Thyroid gland (tissue), 4 donors: ENCODE measurements at places on chromosomes 3 and 15.

DNA sequence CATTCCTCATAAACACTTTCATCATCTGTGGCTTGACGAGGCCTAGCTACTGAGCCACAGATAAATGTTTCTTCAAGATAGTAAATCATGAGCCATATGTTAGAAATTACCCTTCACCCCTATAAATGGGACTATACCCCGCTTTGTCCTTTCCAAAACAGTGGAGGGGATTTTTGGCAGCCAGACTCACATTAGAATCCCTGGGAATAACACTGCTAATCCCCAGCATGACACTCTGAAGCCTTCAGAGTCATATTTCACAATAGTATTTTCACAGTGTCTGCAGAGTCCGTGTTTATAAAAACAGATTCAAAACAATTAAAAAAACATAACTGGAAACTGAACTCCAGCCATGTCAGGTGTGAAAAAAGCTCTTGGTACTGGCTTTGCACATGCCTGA lies 271.6 kb downstream of the ERC2 start:
- no peak for DNase-seq

- no peak for DNase-seq
These were observed 399.4 kb upstream of the ATP11B start for GRCh38 chr3:182393830-182394367.

DNA sequence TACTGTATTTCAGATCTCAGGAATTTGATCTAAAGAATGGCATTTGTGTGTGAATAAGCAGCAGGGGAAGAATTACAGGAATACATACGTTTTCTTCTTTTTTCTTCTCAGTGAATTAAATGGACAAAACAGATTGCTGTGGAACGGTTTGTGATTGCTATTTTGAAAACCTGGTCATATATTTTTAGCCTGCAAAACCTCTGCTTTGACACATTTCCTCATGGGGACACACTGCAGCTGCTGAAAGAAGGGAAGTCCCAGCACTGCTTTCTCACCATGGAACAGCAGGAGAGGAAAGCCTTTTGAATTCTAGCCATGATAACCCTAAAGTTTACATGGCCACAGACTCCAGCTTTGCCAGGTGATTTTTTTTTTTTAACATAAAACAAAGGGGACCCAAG lies 315.0 kb downstream of the OXSM start:
- no peak for DNase-seq

DNA sequence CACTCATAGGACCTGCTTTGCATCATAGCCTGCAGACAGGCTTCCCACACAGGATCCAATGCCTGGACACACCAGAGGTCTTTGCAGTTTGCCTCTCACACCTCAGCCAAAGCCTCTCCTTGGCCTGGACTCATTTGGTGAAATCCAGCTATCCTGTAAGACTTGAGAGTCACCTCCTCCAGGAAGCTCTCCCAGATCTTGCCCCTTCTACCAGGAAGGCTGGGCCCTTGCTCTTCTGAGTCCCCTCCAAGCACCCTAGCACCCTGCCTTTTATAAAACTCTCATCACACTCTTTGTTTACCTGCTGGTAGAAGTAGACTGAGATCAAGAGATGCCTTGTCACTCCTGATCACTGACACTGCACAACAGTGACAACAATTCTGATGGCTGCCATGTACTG lies 66.8 kb upstream of the GLCE start:
- DNase-seq = no peak

DNA sequence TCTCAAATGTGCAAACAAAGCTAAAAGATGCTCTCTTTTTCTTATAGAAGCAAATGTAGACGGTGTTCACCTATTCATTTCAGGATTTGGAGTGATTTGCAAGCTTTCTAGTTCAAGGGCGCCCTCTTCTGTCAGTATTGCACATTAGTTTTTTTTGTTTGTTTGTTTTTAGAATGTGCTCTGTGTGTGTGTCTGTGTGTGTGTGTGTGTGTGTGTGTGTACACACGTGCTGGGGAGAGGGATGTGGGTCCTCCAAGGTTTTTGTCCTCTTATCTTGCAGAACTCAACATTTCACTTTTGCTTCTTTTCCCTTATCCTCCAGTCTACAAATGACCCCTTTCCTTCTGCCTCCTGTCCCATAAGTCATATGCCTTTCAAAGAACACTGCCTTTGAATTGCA lies 23.5 kb downstream of the DNAH1 start:
- DNase-seq = peak; percentile 26

DNA sequence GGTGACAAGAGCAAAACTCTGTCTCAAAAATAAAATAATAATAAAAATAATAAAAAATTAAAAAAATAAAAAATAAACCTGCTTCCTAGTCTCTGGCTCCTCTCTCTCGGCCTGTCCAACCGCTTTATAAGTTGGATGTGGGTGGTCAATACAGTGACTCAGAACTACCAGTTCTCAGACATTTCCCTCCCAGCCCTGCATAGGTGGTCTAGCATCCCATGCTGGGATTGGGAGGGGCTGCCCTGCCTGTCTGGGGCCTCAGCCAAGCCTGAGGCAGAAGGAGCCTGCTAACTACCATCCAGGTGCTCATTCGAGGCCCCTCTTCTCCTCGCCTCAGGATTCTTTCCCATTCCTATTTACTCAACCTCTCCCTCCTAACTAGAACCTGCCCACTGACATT lies 33.3 kb upstream of the BLM start:
- DNase-seq = no peak

- no peak for DNase-seq
These were observed 68.9 kb upstream of the TLE3 start for GRCh38 chr15:70166506-70167087.

- no peak for DNase-seq
These were observed 14.1 kb upstream of the TMEM115 start for GRCh38 chr3:50373146-50374051.
